ENCODE measurements at places on chromosomes 11 and 22.

DNA sequence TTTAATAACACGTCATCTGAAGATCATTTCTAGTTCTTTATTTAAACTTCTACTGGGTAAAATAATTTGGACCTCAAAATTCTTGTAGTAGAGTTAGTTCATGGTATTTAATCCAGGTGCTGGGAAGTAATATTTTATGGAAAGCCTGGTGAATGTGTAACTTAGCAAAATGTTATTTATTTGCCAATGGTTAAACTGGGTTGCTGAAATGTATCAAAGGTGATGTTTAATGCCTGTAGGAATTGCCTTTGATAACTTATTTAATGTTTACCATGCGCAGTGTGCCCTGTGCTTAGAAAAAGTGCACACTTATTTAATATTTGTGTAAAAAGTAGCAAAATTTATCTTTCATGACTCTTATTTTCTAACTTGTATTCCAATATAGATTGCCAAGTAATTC lies 11.2 kb downstream of the OR5M11 start:
- no peak for DNase-seq

- DNase-seq = no peak
Measured at GRCh38 chr11:19905280-19905853, 192.7 kb downstream of the NAV2 start.

GRCh38 chr22:23485490-23485889 lies 94.6 kb downstream of the IGLL1 start:
- DNase-seq = no peak

DNA sequence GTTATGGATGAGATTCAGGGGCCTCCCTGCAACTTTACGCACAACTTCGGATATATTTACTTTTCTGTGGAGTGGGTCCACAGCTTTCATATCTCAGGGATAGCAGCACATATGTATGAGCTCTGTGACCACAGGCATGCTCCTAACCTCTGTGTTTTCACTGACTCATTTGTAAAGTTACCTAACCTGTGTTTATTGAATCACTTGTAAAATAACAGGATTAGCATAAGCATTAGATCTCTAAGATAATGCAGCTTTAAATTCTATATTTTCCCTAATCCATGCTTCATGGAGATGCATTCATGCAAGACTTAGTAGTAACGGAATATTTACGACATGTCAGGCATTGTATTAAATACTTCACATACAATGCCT lies 47.9 kb upstream of the DDI1 start:
- no peak for DNase-seq

- no peak for DNase-seq
Measured at GRCh38 chr11:128273736-128274135, 313.6 kb downstream of the ETS1 start.
